NCI-H82 (cell line): ENCODE measurements at places on chromosomes 5 and 9.

GRCh38 chr5:179187681-179188575 is 127.8 kb downstream of the ZNF354C start:
- DNase-seq = no peak

- no peak for DNase-seq
These were observed 402.3 kb upstream of the ADAMTSL1 start for GRCh38 chr9:18071651-18072060.

- peak; percentile 68 for DNase-seq
These were observed 133.7 kb downstream of the NMUR2 start for GRCh38 chr5:152271420-152271819.

GRCh38 chr9:35114113-35114839 is 1.4 kb downstream of the ATOSB start:
- peak; percentile 76 for DNase-seq

GRCh38 chr5:93062548-93062947 is 518.5 kb downstream of the NR2F1-AS1 start:
- DNase-seq = peak; percentile 28

DNA sequence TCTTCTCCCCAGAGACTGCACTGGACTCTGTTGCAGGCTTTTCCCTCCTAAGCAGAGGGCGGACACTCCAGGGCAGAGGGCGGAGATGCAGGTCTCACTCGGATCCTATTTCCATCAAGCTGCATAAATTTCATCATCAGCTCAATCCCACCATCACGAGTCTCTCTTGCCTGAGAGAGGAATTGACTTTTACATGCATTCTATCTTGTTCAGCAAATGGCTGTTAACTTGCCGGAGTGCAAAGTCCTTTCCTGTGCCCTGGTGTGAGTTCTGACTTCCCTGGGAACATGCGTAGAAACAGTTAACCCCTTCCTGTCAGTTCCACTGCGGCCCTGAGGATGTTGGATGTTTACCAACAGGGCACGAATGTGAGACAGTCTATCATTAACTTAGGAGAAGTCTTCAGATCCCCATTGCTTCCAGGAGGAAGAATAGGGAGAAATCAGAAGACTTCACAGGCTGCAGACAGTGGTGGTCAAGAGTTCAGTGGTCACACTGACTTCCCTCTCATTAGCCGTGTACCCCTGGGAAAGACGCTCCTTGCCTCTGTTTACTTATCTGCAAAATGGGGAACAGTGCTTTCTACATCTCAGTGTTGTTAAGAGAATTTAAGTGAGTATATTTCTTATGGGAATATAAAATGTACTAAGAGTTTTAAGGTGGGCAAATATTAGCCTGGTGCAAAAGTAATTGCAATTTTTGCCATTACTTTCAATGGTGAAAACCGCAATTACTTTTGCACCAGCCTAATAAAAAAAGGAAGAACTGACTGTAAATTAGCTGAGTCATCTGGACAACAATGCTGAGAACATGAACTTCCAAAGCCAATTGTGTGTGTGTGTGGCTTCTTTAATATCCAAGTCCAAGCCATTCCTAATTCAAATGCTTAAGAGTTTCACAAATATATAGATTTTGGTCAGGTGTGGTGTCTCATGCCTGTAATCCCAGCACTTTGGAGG is 248.0 kb downstream of the DRD1 start:
- peak; percentile 39 for DNase-seq

- no peak for DNase-seq
These were observed 19.0 kb downstream of the OLFML2A start for GRCh38 chr9:124795881-124796431.
